ENCODE measurements at places on chromosomes 12 and 14. TPM values are rescaled to one million over a fixed set of nuclear protein-coding genes. Genes with fewer than 3 reads are reported as not detected.

MGP gene
- 745 TPM for polyA plus RNA-seq

DNA sequence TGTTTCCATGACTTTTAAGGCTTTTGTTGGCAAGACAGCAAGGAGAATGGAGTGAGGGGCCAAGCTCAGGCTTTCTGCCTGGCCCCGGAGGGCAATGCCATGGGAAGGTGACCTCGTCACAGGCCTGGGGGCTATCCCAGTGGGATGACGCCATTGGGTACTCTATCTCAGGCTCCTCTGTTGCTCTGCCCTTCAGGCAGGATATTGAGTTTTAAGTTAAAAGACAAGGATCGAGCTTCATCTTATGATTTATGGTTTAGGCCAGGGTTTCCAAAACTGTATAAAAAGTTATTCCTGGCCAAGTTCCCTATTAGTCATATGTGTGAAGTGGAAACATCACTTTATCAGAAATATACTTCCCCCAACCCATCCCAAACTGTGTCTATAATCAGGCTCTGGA is 127.7 kb downstream of the ZFP36L1 start:
- DNase-seq, result peak; percentile 19
- no peaks in the 10 kb centered on the region for H3K36me3 ChIP-seq
- H3K4me1 ChIP-seq, result peaks cover 14% of the 10 kb centered on the region
- no peak overlapping the region for H3K4me3 ChIP-seq

DNA sequence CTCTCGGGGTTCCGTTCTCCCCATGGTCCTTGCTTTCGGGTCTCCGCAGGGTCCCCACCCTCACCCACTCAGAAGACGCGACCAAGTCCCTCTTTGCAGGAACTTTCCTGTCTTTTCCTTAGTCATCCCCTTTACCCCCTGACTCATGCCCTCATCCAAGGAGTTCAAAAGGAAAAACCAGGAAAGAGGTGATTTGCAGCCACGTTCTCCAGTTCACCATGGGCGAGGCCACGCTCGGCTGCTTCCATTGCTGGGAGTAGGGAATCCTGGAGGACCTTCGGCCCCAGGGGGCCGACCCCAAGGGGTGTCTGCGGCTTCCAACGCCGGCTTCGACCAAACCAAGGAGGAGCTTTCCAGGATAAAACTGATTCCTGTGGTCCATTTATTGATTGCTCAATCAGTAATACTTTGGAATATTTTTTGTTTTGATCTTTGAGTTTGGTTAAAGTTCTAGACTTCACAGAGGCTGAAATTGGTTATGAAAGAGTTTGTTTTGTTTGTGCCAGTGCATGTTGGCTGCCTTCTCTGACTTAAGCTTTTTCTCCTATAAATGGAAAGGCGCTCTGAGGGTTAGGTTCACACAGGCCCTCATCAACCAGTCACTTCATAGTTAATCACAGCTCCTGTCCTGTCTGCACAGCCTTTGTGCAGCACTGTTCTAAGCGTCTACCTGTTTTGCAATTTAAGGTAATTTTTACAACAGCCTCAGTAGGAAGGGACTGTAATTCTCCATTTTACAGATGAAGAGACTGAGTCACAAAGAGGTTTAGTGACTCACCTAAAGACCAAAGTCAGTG is 827 bp downstream of the ALDH2 start:
- H3K4me1 ChIP-seq, result peaks cover 15% of the 10 kb centered on the region
- no peaks in the 10 kb centered on the region for H3K27me3 ChIP-seq
- peak overlapping the region; percentile 88 for H3K27ac ChIP-seq
- no peak for DNase-seq
- H3K36me3 ChIP-seq, result no peaks in the 10 kb centered on the region
- H3K4me3 ChIP-seq, result peak overlapping the region; percentile 73

DNA sequence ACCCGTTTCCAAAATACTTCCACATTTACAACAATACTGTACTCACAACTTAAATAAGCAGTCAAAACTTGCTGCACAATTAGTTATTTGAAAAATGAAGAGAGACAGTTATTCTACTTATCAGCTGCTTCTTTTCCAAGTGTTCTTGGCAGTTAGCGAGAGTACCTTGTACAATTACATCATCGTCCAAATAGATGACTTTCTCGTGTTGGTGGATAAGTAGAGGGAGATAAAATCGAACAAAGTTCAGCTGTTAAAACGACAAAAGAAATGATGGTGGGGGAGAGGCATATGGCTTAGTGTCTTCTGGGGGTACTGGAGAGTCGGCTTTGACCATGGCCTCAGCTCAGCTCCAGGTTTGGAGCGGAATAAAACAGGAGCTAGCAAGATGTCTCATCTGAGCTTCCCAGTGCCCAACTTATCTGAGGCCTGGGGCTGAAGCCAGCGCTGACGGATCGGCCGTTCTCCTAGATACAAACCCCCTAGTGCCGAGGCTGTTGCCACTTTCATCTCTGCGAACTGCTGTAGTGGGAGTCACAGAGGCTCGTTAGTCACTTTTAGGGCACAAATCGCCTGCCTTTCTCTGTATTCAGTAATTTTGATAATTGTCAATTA is 31.7 kb downstream of the TDG start:
- H3K36me3 ChIP-seq, result no peaks in the 10 kb centered on the region
- H3K27ac ChIP-seq, result no peak overlapping the region
- H3K4me1 ChIP-seq, result no peaks in the 10 kb centered on the region
- no peak for DNase-seq
- H3K4me3 ChIP-seq, result no peak overlapping the region

- no peaks in the 10 kb centered on the region for H3K27me3 ChIP-seq
- H3K27ac ChIP-seq, result no peak overlapping the region
- DNase-seq, result no peak
- no peaks in the 10 kb centered on the region for H3K4me1 ChIP-seq
- H3K36me3 ChIP-seq, result peaks cover 4% of the 10 kb centered on the region
- no peak overlapping the region for H3K4me3 ChIP-seq
These were observed 1.9 kb upstream of the ITGB7 start for GRCh38 chr12:53208877-53209463.
